CD14-positive monocyte (primary cell): ENCODE measurements at places on chromosomes 13 and 19. TPM values are rescaled to one million over a fixed set of nuclear protein-coding genes. Genes with fewer than 3 reads are reported as not detected.

PLEKHA4 gene
- polyA plus RNA-seq = 0.69 and 0.79 TPM in 2 replicates

DNA sequence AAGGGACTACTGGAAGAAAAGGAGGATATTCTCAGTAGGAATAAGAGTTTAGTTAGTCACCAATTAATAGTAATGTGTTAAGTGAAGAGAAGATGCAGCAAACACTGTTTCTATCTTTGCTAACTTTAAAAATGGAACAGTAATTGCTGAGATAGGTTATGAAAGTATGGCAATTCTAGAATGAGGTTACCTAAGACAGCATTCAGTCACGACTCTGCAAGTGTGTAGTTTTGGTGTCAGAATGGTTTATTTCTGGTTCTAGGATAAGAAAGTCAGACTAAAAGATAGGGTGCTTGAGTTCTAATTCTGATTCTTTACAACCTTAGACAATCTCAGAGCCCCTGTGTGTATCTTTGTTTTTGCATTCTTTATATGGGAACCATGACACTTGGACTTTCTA is 138.1 kb downstream of the POU4F1 start:
- no peak for DNase-seq

- DNase-seq = no peak
These were observed 140.4 kb downstream of the TEX29 start for GRCh38 chr13:111460548-111461444.

GRCh38 chr19:39379865-39380396 is 11.0 kb downstream of the PAF1 start:
- no peak for DNase-seq
